ENCODE measurements at places on chromosomes 11 and 22.

DNA sequence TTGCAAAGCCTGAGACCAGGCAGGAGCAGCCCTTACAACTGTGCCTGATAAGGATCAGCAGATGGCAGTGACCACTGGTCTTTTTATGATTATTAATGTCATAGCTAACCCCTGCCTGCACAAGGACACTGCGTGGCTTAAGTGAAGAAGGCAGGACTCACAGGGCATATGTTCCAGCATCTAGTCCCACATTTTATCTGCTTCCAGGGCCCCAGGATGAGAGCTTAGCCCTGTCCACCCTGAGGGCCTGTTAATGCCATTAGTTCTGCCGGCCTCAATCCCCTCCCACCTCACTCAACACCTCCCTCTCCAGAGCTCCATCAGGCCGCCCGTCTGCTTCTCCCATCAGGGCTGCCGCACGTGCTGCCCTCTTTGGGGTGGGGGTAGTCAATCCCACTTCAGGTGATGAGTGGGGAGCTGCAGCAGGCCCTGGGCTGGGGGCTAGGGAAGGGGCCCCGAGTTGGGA, 33.1 kb upstream of the TSPAN18 start:
- DNase-seq: no peak

GRCh38 chr11:12005476-12005875, 3.0 kb downstream of the DKK3 start:
- DNase-seq: no peak

DNA sequence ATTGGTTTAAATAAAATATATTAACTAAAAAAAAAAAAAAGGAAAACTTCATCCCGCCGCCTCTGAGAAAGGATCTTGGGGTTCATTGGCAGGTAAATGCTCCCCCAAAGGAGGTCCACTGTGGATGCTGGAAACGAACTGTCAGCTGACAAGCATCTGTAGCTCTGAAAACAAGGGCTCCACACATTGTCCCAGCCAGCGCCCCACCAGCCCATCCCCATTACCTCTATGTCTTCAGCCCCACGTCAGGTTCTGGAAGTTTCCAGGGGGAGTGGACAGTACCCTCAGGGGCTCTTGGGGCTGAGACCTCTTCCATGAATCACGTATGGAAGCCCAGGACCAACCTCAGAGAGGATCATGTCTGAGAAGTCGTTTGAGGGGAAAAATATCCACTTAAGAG, 66.4 kb upstream of the WNT7B start:
- DNase-seq: no peak

- no peak for DNase-seq
Measured at GRCh38 chr11:29312812-29313211, 704.0 kb downstream of the KCNA4 start.

GRCh38 chr11:133669371-133670053, 137.2 kb upstream of the OPCML start:
- no peak for DNase-seq

DNA sequence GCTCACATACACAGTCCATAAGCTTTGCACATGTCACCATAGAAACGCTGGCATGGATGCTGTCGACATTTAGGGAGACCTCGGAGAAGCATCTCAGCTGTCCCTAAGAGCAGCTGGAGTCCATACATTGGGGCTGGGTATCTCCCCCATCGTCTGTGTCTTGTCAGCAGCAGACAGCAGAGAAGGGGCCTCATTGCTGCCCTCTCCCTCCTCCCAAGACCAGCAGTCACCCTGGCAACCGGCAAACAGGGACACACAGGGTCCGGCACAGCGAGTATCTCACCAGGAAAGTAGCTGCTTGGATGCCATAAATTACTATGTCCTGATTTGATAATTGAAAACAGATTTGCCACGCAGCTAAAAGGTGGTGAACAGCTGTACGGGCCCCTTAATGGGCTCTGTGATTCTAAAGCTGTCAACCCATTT, 84.4 kb downstream of the CD44 start:
- DNase-seq: no peak

- no peak for DNase-seq
Measured at GRCh38 chr11:45215098-45215865, 68.8 kb downstream of the PRDM11 start.

- DNase-seq: no peak
Measured at GRCh38 chr11:28697920-28698827, 590.0 kb downstream of the METTL15 start.

DNA sequence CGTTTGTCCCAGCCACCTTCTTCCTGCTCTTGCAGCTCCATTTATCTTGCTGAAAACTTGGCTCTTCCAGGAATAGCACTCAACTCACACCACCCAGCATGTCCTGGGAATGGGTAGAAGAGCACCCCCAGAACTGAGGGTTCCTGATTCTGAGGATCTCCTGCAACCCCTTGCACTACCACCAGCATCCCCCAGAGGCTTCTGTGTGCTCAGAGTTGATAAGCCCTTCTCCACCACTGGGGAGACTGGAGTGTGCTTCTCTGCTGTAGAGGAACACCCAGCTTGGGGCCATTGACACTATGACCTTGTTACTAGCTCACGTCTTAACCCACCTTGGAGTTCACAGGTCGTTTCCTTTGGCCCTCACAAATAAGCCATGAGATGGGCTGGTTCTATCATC, 121.0 kb downstream of the GRIK4 start:
- DNase-seq: no peak

DNA sequence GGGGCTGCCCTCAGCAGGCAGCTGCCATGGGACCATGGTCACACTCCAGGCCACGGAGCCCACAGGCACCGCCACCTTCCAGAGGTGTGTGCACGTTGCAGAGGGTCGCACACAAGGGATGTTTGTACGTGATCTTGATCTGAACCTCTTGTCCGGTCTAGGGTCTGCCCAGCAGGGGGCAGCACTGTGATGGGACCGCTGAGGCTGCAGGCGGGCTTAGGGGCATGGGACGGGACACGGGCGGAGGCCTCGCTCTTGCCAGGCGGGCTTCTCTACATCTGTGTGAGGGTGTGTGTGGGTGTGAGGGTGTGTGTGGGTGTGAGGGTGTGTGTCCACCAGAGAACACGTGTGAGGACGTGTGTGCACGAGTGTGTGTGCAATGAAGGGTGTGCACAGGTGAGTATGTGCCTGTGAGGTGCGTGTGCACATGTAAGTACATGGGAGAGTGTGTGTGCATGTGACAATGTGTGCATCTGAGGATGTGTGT, 52.4 kb downstream of the CACNA1I start:
- peak; percentile 70 for DNase-seq

Data from activated naive CD4-positive, alpha-beta T cell treated with anti-CD3 and anti-CD28 coated beads, Interleukin-2, amount 50 U/mL, for 16 hours (primary cell).